ENCODE measurements at places on chromosomes 13 and 19.

GRCh38 chr13:94967183-94968039 is 255.1 kb upstream of the SOX21 start:
- peak; percentile 19 for DNase-seq

- DNase-seq, result no peak
Measured at GRCh38 chr13:65725006-65725405, 1505.1 kb downstream of the PCDH9 start.

- DNase-seq, result no peak
Measured at GRCh38 chr19:55656988-55657747, 2.3 kb downstream of the U2AF2 start.

GRCh38 chr19:54252845-54253244 is 4.2 kb downstream of the LILRB5 start:
- DNase-seq, result peak; percentile 1

DNA sequence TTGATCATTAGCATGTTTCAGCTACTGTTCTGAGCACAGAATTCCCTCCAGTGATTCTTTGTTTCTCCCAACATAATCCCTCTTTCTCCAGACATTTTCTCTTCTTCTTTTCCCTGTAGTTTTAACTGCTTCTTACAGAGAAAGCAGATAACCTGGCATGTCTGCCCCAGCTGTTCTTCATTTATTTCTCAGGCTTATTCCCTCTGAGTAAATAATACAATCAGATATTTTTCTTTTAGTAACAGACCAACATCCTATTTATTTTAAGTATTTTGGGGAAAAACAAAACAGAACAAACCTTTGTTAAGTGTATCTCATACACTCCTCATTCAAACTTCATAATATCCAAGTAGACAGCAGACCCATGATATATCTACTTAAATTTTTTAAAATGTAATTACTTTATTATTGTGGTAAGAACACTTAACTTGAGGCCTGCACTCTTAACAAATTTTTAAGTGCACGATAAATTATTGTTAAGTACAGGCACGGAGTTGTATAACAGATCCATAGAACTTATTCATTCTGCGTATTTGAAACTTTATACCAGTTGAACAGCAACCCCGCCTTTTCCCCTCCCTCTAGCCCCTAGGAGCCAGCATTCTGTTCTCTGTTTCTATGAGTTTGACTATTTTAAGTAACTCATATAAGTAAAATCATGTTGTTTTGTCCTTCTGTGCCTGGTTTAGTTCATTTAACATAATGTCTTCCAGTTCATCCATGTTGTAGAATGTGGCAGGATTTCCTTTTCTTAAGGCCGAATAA is 540.0 kb downstream of the LMO7 start:
- no peak for DNase-seq

- no peak for DNase-seq
Measured at GRCh38 chr13:70333752-70334151, 225.5 kb upstream of the KLHL1 start.

GRCh38 chr13:46571189-46571908 is 18.4 kb downstream of the LRCH1 start:
- DNase-seq, result peak; percentile 48

DNA sequence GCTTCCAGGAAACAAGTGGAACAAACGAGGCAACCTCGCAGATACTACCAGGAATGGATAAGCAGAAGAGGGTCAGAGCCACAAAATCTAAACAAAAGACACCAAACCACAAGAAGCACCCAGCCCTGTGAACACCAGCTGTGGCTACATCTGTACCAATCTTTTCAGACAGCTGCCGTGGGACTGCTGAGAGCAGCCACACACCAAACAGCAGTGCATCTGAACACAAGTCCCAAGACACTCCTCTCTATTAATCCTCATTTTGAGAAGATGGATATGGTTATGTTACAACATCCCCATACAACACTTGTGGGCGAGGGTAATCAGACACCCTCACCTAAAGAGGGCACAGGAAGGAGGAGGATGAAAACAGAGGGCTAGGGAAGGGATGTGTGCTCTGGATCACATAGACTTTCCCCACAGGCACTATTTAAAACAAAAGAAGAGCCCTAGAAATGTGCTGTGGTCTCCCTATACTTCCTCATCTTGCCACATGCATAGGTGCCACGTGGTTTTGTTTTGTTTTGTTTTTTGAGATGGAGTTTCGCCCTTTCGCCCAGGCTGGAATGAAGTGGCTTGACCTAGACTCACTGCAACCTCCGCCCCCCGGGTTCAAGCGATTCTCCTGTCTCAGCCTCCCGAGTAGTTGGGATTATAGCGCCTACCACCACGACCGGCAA is 41.6 kb upstream of the ZNF14 start:
- DNase-seq, result no peak

DNA sequence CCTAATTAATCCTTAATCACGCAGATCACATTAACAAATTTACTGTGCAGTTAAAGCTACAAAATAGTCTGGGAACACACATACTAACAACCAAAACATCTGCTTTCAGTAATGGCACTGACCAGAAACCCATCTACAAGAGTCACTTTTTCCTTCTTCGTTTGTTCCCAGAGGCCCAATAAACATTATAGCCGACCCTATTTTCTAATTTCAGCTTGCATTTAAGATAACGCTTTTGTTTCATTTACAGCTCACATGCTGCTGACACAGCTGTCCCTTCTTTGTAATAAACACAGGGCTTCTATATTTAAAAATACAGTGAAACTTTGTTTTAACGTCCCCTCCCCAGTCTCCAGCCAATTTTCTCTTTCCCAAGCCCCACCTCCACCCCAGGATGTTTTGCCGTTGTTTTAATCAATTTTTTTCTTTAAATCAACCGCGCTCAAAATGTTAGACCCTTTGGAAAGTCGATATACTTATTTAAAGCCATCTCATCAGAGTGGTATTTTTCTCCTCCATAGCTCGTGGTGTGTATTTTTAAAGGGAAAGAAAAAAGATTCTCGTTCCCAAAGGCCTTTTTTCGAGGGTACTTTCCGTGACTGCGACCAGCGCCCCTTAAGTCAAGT is 1.7 kb upstream of the WBP4 start:
- DNase-seq, result peak; percentile 38

- DNase-seq, result no peak
Measured at GRCh38 chr13:36431204-36432105, 840 bp upstream of the CCNA1 start.

- DNase-seq, result peak; percentile 86
Measured at GRCh38 chr19:19145684-19146608, 7.7 kb upstream of the TMEM161A start.

DNA sequence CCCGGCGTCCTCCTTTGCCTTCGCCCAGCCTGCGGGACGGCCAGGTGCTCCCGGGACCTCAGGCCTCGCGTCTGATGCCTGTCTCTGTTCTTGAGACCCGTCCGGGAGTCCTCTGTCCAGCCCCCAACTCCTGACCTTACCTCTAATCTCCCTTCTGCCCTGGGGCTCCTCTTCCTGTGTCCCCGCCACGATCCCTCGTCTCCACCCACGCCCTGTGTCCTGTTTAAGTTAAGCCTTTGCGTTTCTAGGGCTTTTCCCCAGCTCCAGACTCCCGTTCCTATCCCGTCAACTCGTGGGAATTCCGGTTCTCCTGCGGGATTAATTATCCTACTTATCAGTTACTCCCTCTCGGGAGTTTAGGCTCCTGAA is 686 bp downstream of the LENG8 start:
- DNase-seq, result no peak

- DNase-seq, result no peak
Measured at GRCh38 chr13:68550330-68550729, 1320.2 kb upstream of the PCDH9 start.

- DNase-seq, result peak; percentile 65
Measured at GRCh38 chr13:113862931-113863523, 849 bp downstream of the GAS6 start.

GRCh38 chr13:35387682-35388250 is 88.7 kb downstream of the MAB21L1 start:
- no peak for DNase-seq

DNA sequence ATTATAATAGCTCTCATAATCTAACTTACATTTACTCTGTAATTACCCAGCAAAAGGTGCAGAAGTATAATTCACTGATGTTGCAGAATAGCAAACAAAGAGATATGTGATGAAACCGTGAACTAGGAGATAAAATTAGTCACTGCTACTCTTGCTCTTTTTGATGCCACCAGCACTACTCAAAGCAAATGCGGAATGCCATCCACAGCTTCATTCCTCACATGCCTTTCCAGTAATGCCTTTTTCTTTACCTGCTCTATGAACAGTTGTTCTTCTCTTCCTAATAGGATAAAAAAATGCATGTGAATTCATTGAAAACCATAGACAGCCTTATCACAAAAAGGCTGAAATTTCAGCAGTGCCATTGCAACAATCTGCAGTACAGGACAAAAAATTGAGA is 1129.5 kb downstream of the DIAPH3 start:
- DNase-seq, result no peak

DNA sequence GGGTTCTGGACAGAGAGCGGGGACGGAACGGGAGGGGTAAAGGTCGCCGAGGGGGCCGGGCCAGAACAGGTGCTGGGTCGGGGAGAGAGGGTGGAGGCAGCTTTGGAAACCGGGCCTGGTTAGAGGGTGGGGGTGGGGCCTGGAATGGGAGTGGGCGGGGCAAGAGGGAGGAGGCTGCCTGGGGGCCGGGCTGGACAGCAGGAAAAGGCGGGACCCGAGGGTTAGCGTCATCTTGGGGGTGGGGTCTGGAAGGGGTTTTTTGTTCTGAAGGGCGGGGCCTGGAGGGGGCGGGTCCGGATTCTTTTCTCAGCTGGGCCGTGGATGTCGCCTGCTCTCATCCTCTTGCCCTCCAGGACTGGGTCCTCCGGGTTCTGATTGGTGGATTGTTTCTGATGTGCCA is 4.3 kb upstream of the ZNF813 start:
- DNase-seq, result peak; percentile 73

- no peak for DNase-seq
Measured at GRCh38 chr19:9427941-9428340, 7.4 kb downstream of the ZNF266 start.

Data from femur (tissue), 1 donor.